NCI-H1694 treated with DMSO at 0.1 percent for 48 hours (cell line): ENCODE measurements at places on chromosomes 2 and 18.

DNA sequence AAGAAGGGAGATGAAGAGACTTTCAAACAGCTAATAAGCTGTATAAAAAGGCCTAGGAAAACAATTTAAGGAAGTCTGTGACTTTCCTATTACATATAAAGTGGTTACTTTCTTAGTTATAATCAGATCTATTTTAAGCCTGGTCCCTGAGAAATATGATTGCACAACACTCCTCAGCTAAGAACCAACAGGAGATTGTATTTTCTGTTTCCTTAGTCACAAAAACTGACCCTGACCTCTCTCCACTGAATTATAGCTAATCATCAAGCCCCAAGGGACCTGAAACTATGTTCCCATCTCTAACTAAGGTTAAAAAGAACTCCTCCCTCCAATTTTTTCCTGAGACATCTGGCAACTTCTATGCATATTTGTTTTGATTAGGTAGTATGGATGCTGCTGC lies 106.9 kb downstream of the ROCK1 start:
- DNase-seq = no peak

DNA sequence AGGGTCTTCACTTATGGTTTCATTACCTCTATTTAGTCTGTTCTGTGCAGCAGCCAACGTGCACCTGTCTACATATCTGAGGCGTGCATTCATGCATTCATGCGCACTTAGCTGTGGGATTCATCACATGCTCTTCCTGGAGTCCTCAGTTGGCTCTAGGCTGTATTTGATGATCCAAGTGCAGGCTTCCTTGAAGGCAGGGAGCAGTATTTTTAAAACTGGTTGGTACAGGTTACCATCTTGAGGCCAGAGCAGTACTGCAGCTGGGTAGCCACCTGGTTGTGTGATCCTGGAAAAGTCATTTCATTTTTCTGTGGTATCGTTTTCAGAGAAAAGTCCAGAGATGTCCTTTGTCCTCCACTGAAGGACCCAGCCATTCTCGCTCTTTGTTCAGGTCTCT lies 109.8 kb downstream of the EN1 start:
- DNase-seq = no peak

GRCh38 chr2:71120195-71120594 lies 9.8 kb downstream of the MCEE start:
- DNase-seq = no peak

DNA sequence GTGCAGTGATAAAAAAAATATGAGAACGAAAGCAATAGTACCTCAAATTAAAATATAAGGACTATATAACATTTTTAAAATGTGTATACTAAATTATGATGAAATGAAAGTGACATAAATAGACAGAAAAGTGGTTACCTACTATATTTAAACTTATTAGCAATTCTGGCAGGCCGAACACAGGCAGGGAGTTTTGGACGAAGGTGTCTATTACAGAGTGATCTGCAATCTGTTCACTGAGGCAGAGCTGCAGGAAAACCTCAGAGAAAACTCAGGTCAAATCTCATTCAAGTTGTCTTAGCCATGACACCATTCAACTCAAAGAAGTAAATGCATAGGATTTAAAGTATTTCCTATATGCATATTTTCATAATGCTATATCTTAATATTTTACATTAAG lies 274.8 kb upstream of the GULP1 start:
- DNase-seq = no peak

- no peak for DNase-seq
These were observed 513.1 kb downstream of the PARD3B start for GRCh38 chr2:205058409-205058808.

DNA sequence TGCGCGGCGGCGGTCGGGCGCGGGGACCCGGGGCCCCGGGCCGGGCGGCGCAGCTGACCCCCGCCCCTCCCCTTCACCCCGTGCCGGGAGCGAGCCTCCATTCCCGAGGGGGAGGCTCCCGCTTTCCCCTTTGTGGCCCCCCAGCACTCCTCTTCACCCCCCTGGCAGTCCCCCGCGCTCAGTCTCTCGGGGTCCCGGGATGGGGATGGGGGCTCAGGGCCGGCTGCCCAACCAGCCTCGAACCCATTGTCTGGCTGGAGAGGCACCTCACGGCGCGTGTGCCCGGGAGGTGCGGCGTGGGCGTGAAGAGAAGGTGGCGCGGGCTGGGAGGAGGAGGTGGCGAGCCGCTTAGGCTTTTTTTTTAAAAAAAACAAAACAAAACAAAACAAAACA lies 748 bp downstream of the FMNL2 start:
- DNase-seq = no peak

DNA sequence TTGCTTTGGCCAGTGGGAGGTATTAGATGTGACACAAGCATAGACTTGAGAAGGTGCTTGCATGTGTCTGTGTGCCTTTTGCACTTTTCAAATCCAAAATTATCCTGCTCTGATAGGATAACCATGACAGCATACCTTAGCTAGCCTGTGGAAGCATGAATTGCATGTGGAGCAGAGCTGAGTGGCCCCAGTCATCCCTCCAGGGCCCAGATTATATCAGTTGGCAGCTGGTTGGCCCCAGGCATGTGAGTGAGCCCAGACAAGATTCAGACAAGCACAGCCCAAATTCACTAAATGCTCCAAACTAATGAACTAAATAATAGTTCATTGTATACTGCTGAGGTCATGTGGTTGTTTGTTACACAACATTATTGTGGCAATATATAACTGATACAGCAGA lies 18.8 kb downstream of the TACR1 start:
- DNase-seq = no peak

- DNase-seq = peak; percentile 12
These were observed 861 bp downstream of the LTBP1 start for GRCh38 chr2:32947484-32948143.

DNA sequence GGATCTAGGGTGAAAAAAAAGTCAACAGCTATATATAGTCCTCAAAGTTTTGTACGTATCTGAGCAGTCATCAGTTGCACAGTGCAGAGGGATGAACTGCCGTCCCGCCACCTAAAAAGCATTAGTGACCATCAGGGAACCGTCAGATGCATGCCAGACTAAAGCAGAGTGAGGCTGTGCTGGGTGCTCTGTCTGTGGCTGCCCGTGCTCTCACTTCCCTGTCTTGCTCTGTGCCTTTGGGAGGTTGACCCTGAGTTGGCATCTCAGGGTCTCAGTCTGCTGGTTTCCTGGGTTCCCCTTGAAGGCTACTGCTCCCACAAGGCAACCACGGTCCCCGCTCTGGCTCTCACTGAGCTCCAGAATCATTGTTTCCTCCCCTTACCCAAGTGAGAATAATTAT lies 11.1 kb downstream of the CLUL1 start:
- no peak for DNase-seq

DNA sequence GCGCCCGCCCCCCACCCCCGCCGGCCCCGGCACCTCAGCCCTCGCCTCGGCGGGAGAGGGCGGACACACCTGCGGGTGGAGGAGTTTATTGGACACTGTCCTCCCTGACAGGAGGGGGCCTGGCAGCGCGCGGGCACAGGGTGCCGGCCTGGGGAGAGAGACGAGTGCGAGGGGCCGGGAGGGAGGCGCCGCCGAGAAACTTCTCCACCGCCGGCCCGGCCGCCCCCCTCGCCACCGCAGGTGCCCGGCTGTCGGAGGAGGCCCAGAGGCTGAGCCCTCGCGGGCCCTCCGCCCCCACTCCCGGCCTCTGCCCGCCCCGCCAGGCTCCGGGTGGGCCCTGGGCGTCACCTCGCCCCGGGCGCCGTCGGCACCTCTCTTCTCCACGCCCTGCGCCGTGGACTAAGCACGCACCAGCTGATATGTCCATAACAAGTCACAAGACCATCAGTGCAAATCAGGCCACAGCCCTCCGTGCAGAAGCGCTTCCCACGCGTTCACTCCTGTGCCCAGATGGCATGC lies 311.3 kb downstream of the CELF4 start:
- DNase-seq = no peak

DNA sequence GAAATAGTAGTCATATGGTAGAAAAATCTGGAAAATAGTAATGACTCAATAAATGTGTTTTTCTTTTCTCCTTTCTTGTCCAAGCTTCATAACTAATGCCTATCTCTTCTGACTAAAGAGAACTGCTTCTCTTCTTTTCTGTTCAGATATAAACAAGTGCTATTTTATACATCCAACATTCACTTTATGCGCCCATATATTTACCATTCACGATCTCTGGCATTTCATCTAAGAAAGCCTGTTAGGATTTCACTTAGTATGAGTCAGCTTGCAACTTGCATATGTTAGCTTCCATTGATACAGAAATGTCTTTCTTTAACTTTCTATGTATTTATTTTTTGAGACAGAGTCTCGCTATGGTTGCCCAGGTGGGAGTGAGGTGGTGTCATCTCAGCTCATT lies 224.9 kb downstream of the VAPA start:
- no peak for DNase-seq

DNA sequence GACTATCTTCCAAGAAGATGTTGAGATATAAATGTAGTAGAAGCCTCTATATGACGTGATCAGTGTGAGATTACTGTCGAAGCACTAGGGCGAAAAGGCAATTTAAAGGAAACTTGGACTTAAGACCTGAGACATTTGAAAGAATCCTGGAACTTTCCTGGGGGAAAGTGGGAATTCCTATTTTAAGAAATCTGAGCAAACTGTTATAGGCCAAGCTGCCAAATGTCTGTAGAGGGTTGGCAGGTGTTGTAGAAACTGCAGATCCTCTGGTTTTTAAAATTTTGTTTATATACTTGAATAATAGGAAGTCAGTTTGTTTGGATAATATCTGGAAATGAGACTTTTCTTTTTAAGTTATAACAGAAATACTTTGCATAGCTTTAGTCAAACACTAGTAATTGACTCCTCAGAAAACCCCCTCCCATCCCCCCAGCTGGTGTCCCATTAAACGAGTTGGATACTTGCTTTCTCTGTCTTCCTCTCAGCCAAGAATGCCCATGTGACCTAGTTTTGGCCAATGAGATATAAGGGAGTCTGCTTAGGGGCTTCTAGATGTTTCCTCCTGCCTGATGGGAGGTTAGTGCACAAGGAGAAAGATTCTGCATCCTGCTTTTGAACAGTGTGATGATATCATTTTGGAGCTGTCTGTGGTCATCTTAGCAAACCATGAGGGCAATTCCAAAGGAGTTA lies 61.2 kb downstream of the MOGAT1 start:
- no peak for DNase-seq

- DNase-seq = no peak
These were observed 19.4 kb downstream of the BABAM2 start for GRCh38 chr2:27909901-27910300.

GRCh38 chr2:102000813-102001766 lies 9.3 kb downstream of the IL1R2 start:
- no peak for DNase-seq

GRCh38 chr2:156334496-156335478 lies 2.3 kb upstream of the NR4A2 start:
- peak; percentile 79 for DNase-seq

DNA sequence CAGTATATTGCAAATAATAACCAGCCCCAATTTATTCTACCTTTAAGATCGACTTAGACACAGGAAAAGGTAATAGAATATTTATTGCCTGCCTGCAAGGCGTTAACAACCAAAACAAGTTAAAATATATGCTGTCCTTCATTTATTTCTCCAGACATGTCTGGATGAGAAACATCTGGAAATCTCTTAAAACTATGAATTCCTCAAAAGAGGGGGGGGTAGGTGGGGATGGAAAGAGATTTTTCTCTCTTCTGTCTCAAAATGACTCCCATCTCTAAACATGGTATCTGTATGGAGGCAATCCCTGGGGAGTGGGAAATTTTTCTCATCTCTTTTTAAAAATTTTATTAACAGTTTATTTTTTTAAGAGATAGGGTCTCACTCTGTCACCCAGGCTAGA lies 113.0 kb downstream of the CDH2 start:
- DNase-seq = no peak

DNA sequence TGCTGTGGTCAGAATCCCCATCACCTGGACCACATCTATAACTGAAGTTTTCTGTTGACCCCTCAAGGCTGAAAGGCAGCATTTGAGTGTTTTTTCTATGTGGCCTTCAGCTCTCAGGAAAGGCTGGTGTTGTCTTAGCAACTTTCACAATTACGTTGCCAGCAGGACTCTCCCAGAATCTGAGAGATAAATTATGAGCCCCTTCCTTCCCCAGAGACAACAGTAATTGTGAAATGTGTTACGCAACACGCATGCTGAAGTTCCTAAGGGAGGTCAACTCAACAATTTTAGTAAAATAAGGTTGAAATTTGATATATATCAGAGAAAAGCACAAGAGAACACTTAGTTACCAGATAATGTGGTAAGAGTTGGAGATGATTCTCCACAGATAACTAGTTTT lies 216.5 kb upstream of the SLC8A1 start:
- no peak for DNase-seq

GRCh38 chr2:224032283-224032682 lies 6.8 kb downstream of the SERPINE2 start:
- no peak for DNase-seq

DNA sequence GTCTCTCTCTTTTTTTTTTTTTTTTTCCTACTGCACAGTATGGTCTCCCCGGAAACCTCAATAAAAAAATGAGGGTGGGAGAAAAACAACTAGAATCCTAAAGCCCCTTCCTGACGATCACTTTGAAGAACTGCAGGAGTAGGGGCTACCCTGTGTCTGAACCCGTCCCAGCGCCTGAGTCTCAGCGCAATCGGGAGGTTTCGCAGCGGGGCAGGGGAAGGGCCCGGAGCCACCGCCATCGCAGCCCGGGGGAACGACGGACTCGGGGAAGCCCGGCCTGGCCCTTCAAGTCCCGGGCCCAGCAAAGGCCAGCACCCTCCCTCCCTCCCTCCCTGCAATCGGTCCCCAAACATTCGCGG lies 411 bp downstream of the NARS1 start:
- DNase-seq = no peak

DNA sequence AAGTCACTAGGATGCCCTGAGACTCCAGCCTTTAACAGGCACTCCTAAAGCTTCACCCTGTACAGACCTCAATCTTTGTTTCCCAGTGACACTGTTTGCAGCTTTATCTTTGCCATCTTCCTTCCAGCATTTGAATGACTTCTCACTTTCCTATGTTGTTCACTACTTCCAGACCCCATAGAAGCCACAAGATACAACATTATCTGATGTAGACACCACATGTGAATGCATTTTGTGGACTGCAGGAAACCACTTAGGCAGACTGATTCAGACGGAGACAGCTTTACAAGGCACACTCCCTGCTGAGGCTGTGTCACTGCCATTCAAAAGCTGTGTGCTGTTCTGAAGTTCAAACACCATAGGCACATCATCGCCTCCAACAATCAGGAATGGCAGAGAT lies 67.3 kb upstream of the SPATS2L start:
- no peak for DNase-seq

- no peak for DNase-seq
These were observed 48.2 kb downstream of the FBXO48 start for GRCh38 chr2:68418855-68419254.

DNA sequence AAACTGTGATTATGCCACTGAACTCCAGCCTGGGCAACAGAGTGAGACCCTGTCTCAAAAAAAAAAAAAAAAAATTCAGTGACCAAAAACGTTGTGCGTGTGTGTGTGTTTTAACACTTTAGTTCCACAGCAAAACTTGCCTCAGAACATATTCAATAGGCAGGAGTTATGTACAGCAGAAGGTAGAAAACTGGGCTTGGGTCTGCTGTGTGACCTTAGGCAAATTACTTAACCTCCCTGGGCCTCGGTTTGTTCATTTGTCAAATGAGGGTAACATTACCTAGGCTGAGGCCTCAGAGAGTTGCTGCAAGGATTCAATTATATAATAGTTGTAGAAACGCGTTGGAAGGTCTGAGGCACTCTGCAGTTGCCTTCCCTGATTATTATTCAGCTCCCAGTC lies 10.3 kb upstream of the SCG2 start:
- DNase-seq = no peak
